Natural killer cell (primary cell): ENCODE measurements at places on chromosomes 7 and 10.
A peak's percentile ranks its signal among the peaks of the same experiment; 100 is the strongest.

GRCh38 chr7:38704751-38705150 lies 73.6 kb upstream of the AMPH start:
- DNase-seq, result no peak

DNA sequence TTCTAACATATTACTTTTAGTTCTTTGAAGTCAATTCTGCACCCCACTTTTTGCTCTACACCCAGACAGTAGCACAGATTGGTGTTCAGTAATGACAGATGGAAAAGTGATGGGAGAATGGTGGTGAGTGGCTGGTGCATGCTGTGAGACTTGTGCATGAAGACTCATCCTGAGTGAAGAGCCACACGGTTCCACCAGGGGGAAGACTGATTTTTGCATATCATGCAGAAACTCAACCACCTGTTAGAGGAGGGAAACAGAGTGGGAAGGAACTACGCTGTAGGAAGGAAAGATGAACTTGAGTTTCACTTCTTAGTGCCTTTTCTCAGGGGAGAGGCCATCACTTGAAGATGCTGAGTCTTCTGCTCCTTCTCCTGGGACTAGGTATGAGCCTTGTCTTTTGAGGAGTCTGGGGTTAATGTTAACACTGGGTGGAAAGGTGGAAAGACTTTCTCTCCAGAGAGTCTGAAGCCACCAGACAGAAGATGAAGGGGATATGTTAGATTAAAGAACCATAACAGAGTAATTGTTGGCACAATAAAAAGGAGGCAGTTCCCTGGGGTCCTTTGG lies 9.3 kb upstream of the PRSS1 start:
- DNase-seq, result no peak

DNA sequence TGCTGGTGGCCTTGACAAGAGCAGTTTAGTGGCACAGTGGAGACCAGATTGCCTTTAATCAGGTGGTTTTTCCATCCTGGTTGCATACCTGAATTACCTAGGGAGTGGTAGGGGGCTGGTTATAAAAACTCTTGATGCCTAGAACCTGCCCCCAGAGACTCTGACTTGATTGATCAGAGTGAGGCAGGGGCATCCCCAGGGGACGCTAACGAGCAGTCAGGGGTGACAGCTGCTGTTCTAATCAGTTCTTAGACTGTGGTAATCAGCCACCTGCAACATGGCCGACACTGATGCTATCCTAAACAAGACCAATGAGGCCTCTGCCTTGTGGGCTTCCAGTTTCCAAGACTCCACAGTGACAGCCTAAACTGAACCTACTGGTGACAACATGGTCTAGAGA lies 2.0 kb upstream of the OPALIN start:
- DNase-seq, result no peak

GRCh38 chr7:18241543-18242231 lies 214.0 kb upstream of the PRPS1L1 start:
- DNase-seq, result no peak

- peak; percentile 15 for DNase-seq
Observed at GRCh38 chr10:99766302-99766681, 16.1 kb upstream of the ABCC2 start.

- DNase-seq, result no peak
Observed at GRCh38 chr10:44723082-44723481, 188.1 kb upstream of the TMEM72 start.

GRCh38 chr10:1595242-1595600 lies 142.1 kb downstream of the ADARB2 start:
- no peak for DNase-seq

DNA sequence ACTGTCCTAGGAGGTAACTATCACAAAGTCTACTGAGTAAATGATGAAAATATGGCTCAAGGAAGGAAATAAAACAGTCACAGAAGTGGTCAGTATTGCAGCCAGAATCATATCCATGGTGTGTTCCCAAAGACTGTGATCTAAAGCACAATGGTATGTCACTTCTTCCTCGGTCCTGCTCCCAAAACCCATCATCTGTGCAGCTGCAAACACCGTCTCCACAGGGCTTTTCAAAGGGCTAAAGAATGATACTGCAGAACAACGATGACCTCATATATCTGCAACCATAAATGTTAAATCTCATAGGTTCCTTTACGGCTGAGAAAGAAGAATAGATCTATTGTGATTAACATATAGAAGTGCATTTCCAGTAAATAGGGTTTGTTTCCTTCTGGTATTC lies 465.0 kb downstream of the GRID1 start:
- DNase-seq, result no peak

DNA sequence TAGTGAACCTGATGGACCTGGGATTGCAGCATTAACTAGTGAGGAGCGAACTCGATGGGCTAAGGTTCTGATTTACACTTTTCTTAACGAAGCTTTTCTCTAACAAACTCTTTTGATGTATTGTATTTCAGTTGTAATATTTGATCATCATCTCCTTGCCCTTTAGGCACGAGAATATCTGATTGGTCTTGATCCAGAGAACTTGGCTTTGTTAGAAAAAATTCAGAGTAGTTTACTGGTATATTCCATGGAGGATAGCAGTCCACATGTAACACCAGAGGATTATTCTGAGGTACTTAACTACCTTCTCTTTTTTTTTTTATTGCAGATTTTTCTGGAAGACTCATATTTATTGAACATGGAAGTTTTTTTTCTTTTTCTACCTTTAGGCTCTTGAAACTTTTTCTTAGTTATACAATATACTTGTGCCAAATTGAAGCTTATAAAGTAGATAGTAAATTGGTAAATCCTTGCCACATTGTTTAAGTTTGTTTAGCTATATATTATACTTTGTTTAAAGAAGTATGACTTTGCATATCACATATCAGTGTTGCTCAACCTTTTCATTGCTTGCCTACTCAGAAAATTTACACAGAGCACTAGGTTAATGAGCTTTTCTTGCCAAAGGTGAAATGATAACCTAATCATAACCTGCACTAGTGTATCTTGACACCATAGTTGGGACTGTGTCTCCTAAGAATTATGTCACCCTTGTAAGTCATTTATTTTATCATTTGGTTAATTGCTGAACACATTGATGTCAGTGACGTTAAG lies 30.4 kb downstream of the CROT start:
- DNase-seq, result no peak

- no peak for DNase-seq
Observed at GRCh38 chr7:152528612-152529011, 92.8 kb upstream of the KMT2C start.

GRCh38 chr7:27156508-27156898 lies at the start of gene HOXA7:
Gene HOXA7 (minus strand): TSS chr7:27156675. CDS start chr7:27156545, 130 bp downstream.
- peak; percentile 31 for DNase-seq

- DNase-seq, result no peak
Observed at GRCh38 chr10:102916173-102916572, 1.9 kb upstream of the CNNM2 start.
